Progenitor cell of endocrine pancreas (in vitro differentiated cells): ENCODE measurements at places on chromosomes 12 and 14. TPM values are rescaled to one million over a fixed set of nuclear protein-coding genes. Genes with fewer than 3 reads are reported as not detected.

- no peak for DNase-seq
Measured at GRCh38 chr12:86254399-86255107, 1.6 kb downstream of the MGAT4C start.

ASCL1 gene
- total RNA-seq = 8.3 and 8.4 TPM in 2 replicates

KLRK1 gene
- total RNA-seq = not detected in 2 replicates

DNA sequence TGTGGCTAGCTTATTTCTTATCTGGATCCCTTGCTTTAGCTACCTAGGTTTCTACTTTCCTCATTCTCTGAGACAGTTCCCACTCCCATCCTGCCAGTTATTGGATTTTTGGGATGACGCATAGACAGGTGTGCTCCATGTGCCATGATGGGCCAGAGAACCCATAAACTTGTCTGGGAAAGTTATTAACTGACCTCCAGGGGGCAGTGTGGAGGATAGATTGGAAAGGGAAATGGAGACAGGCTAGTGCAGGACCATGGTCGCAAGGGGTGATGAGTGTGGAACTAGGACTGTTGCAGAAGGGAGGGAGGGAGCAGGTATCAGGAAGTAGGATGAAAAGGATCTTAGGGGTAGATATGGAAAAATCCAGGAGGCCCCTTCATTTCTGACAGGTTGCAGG is 80.3 kb downstream of the ESRRB start:
- peak; percentile 39 for DNase-seq
